ENCODE measurements at places on chromosomes 5 and 9.

DNA sequence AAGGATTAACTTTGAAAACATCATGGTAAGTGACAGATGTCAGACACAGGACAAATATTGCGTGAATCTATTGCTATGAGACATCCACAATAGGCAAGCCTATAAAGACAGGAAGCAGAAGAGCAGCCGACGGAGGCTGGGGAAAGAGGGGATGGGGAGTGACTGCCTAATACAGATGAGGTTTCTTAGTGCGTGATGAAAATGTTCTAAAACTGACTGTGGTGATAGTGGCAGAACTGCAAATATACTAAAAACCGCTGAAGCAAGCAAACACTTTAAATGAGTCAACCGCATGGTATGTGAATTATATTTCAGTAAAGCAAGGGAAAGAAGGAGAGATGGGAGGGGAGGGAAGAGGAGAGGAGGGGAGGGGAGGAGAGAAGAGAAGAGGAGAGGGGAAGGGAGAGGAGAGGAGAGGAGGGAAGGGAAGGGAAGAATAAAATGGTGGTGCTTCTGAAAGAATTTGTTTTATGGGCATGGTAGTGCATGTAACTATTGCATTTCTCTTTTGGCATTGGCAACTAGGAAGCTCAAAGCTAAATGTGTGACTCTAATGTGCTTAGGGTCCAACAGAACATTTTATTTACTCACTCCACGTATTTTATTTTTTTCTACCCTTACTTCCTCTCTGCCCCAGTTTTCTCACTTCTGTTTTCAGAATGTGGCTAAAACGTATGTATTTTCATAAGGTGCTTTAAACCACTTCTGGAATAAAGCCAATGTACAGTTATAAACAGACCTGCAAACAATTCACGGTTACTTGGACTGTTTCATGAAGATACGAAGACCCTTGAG is 21.3 kb downstream of the AKNA start:
- DNase-seq = no peak

GRCh38 chr5:120817044-120817985 is 353.2 kb downstream of the PRR16 start:
- no peak for DNase-seq

- DNase-seq = no peak
Observed at GRCh38 chr9:84121991-84122523, 141.5 kb downstream of the RMI1 start.

- DNase-seq = no peak
Observed at GRCh38 chr5:95889076-95889475, 66.5 kb upstream of the GLRX start.

GRCh38 chr9:131394464-131395156 is 724 bp downstream of the PRRC2B start:
- peak; percentile 38 for DNase-seq

- DNase-seq = no peak
Observed at GRCh38 chr5:118578093-118578492, 410.3 kb downstream of the DTWD2 start.

DNA sequence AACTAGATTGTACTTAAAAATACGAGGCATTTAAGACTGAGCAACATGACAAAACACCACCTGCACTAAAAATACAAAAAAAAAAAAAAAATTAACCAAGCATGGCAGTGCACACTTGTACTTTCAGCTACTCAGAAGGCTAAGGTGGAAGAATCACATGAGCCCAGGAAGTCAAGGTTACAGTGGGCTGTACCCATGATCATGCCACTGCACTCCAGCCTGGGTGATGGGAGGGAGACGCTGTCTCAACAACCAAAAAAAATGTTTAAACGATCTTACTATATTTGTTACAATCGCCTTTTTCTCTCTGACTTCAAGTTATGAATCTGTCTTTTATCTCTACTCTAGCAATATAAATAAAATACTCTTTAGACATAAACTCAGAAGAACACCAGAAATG is 1454.3 kb downstream of the MAT2B start:
- no peak for DNase-seq

DNA sequence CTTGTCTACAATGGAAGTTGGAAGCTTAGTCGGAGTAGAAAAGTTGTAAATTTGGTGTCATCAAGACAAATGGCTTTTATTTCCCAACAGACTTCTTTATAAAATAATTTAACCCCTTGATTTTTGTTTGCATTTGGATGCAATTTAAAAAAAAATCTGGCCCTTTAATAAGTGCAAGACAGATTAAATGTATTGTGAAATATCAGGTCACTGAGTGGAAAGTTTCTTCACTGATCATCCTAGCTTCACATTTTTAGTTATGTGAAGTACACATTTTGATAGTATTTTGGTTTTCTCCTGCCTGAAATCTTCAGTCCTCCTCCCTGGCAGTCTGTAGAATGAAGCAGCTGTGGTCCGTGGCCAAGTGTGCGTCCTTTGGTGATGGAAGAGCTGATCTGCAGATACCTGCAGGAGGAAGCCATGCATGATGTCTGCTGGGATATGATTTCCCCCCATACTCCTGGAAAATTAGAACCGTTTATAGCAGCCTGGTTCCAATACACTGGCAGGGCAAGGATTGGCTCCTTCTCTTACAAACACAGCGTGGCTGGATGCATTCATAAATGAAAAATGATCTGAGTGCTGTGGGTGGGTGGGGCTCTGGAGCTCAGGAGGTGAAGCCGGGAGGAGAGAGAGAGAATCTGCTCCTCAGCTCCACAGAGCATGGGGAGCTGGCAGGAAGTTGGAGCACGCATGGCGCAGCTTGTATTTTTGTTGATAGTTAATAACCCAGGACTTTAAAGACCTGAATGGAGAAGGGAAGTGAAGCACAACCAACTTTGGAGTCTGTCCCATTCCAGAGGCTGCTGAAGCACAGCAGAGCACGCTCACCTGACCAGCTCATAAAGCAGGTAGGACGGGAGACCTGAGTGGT is 238.4 kb downstream of the GOLPH3 start:
- no peak for DNase-seq

GRCh38 chr5:56126487-56127179 is 106.5 kb downstream of the ANKRD55 start:
- no peak for DNase-seq

GRCh38 chr9:445033-445432 is 230.4 kb downstream of the DOCK8 start:
- no peak for DNase-seq

GRCh38 chr5:174692982-174693422 is 31.4 kb upstream of the MSX2 start:
- no peak for DNase-seq

DNA sequence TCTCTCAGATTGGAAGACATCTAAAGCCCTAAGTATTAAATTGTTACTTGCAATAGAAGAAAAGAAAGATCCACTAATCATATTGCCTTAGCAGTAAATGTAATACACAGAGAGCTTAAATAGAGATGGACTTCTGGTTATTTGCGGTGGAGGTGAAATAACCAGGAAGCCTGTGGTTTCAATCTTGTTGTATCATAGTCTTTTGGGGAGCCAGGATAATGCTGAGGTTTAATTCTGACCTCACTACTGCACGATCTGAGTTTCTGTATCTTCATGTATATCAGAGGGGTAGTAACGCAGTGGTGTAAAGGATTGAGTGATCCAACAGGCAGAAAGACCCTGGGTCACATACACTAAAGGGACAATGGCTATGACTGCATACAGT is 71.7 kb downstream of the ANKRD55 start:
- DNase-seq = no peak

DNA sequence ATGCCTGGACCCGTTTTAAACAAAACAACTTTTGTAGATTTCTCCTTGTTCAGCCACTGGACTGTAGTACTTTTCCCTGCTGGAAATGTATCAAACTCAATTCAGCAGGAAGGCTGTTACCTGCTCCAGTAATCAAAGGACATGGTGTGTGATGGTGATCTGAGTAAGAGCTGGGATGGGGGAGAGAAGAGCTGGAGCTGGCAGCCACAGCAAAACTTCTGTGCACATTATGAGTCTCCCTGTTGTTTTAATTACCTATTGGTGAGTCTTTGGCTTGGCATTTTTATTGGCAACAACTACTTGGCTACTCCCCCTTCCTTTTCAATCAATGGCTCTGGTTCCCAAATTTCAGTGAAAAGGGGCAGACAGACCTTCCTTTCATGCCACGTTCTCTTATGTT is 9.7 kb downstream of the NREP start:
- no peak for DNase-seq

GRCh38 chr9:35293376-35293964 is 131.7 kb downstream of the UNC13B start:
- DNase-seq = no peak

DNA sequence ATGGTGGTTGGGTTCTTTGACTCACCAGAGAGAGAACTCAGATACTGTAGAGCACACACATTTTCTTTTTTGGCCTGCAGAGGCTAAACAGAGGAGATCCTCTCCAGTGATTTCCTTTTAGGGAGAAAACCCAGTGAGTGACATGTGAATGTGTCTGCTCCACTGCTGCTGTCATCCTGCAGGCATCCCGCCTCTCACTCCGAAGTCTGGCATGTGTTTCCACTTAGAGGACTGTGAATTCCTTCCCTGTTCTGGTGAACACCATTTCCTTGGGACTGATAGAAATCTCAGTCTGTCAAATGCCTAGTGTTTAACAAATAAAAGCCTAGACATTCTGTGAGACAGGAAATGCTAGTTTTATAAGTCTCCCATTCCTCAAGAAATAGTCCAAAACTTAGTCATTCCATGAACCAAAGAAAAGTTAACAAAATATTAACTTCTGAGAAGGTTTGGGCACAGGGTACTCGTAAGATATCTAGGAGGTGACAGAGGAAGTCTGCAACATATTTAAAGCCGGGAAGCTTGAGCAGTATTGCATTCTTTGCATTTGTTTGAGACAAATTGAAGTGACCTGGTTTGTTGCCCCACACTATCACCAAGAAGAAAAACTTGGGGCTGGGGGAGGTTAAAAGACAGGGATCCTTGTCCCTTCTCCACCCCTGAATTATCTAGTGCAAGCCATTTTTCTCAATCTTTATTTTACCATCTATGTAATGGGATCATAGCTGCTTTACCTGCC is 74.9 kb upstream of the NIPAL4 start:
- no peak for DNase-seq

DNA sequence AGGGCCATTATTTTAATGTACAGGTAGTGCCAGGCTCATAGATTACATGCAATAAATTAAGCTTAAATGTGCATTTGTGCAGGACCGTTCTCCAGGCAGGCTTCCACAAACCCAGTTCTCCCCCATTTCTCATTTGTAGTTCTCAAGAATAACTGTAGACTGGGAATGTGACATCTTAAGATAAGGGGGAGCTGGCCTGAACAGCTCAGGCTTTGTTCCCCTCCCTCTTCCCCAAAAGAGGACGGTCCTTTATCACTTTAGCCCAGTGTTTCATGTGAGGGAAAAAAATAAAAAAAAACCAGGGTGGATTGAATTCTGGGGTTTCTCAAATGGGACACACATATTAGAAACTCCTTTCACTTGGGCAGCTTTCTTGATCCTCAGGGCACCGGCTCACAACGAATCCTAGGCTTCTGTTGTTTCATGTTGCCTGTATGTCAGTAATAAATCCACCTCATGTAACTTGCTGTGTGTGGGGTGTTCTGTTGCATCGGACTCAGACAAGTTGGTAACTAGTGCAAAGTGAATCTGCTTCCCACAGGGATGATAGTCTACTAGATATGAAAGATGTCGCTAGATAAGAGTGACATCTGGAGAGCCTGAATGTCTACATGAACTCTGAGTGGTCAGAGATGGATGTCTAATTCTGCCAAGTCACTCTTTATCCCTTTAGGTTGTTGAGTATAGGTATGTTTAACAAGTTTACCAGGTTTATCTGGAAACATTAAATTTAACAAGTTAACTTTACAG is 2030.6 kb upstream of the NUDT12 start:
- no peak for DNase-seq

DNA sequence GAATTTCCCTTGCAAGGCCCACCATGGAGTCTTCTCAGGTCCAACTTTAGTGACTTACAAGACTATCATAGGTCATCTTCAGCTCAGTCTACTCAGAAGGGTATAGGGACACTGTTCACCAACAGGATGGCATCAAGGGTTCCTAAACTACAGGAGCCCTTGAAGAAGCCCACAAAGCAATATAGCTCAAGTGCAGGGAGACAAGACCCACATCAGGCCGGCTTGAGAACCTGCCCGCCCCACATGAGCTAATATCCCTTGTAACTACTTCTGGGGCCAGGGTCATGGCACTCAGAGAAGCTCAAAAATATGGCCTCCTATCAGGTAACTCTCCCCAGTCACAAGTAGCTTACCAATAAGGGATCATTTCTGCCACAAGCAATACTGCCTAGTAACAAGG is 249.9 kb downstream of the CDK5RAP2 start:
- DNase-seq = no peak

GRCh38 chr9:83701769-83702168 is 6.0 kb downstream of the UBQLN1 start:
- DNase-seq = no peak

DNA sequence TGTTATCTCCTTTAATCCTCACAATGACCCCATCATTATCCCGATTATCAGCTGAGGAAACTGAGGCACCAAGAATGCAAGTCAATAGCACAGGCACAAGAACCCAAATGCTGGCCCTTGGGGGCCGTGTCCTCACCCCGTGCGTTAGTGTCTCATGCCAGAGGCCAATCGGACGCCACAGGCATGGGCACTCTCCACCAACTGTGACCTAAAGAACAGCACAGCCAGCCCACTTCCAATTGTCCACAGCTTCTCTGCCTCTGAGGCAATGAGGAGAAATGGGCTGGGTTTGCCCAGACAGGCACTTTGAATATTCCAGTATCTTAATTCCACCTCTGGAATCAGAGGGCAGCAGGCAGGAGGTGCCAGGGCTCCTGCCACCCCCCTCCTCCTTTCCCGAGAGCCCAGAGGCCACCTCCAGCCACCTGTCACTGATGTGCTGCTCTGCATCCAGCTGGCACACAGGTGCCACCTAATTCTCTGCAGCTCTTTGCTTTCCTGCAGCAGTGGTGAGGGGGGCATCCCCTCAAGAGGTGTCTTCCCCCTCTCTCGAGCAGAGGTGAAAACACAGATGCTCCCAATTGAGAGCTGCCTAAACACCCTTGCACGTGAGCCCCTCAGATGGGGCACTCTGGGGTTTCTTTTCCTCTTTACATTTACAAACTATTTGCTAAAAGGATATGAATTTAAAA is 107.5 kb downstream of the ROR2 start:
- DNase-seq = no peak

GRCh38 chr5:28748446-28748845 is 1710.1 kb upstream of the CDH9 start:
- DNase-seq = no peak

DNA sequence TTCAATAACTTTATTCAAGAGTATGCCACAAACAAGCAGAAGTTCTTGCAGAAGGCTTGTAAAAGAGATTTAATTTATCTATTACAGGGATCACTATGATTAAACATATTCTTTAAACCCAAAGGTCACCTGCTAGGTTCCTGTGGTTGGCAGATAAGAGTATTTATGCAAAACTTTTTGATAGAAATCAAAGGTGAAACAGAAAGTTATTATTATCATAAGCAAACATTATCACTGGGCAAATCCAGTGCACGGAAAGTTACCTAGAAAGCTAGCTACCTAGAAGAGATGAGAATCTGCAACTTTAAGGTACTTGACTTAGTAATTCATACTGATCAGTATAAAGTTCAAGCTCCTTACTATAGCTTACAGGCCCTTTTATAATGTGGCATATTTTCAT is 3.2 kb downstream of the STARD4 start:
- DNase-seq = no peak

GRCh38 chr9:115712981-115713380 is 440.6 kb upstream of the PAPPA start:
- DNase-seq = no peak
